ENCODE measurements at places on chromosomes 7 and 10.

- DNase-seq = no peak
Measured at GRCh38 chr10:91605968-91606367, 26.9 kb downstream of the PPP1R3C start.

DNA sequence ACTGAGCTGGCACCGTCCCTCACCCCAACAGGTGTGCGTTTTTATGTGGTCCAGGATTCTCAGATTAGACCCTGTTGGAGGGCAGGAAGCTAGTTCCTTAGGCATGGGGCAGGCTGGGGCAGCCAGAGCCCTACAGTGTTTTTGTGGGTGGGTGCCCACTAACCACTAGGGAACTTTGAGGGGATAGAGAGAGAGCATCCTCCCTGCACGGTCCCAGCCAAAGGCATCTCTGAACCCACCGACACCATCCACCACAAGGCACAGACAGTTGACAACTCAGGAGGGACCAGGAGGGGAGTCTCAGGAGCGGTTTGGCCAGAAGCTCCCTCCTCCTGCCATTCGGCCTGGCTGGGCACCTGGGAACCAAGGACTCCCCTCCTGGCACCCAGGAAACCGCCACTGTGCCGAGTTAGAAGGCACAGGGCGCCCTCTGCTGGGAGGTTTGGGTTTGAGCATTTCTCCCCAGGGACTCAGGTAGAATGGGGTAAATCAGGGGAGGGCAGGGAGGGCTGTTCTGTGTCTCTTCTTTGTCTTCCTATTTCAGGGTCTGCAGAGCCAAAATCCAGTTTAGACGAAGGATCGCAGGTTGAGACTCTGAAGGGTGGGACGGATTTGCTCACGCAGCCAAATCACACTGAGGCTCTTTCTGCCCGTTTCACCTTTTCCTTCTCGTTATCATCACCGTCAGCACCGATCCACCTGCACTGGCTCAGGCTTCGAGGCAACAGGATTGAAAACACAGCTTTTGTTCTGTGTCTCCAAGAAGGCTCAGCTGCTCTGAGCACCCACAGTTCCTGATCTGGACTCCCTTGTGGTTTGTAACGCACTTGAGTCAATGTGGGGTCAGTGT, 84.8 kb upstream of the COL13A1 start:
- DNase-seq = no peak

- DNase-seq = no peak
Measured at GRCh38 chr7:139798221-139798620, 20.4 kb upstream of the HIPK2 start.

DNA sequence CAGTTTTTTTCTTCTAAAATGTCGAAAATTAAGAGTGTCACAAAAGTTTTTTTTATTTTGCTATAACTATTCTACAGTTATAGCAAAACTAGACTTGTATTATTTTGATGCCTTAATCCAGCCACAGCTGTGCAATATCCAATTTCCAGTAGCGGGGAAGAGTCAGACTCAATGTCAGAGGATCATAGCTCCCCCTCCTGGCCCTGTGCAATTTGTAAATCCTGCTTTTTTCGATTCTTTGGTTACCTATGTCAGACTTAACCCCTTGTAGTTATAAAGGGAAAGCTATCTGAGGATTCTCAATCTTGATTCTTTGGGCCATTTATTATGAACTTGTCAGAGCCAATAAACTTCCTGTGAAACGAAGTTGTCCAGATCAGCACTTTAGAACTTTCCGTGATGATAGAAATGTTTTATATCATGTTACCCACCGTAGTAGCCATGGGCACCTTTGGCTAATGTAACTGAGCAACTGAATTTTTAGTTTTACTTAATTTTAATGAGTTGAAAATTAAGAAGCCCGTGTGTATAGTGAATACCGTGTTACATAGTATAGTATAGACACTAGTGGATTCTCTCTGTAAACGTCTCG, 87.7 kb upstream of the PRKCQ start:
- DNase-seq = peak; percentile 26

DNA sequence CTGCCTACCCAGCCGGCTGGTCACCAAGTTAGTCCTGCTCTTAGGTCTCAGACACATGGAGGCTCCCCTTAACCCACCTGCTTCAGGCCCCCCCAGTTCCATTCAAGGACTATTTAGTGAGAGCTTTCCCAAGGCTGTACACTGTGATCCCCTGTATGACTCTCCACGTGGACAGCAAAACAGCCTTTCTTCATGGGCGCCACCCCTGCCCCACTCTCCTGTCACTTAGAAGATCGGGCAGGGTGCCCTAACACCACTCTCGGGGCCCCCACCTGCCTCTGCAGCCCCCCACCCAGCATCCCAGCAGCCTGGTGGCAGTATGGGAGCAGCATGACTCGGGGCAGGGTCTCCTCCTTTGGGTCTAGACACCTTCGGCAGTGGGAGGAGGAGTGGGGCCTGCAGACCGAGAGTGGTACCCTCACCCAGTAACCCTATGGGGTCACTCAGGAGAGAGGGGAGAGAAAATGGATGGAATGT, 116.6 kb downstream of the PTPN20 start:
- DNase-seq = no peak

DNA sequence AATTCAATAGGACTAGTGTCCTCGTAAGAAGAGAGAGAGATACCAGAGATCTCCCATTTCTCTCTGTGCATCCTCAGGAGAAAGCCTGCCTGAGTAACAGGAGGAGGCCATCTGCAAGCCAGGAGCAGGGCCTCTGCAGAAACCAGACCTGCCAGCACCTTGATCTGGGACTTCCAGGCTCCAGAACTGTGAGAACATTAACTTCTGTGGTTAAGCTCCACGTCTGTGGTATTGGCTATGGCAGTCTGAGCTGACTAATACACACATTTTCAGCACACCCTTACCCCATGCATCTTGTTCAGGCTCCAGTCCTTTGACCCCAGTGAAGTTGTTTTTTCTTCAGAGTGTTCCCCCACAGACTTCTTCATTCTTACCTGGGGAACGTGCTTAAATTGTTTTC, 3.1 kb upstream of the CRTAC1 start:
- no peak for DNase-seq

DNA sequence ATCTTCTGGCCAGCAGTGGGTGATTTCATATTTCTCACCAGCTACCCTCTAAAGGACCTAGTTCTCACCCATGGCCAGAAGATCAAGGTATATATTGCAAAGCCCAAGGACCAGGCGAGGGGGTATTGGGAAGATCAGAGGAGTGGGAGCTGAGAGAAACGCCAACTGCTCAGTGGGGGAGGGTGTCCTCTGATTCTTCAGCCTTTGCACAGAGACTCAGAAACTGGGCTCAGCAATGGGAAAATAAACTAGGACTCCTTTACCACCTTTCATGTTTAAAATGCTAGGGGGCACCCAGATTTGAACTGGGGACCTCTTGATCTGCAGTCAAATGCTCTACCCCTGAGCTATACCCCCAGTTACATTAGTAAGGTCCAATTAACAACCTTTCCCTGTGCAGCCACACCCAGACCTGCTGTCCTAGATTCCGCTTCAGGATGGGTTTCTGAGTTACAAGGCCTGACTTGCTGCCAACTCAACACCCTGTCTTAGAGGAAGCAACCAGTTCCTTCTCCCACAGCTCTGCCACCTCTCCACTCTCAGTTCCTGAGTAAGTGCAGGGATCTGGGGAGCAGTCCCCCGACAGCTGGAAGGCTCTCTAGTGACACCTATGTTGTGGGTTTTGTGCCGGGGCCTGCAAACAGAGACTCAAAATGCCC, 93.5 kb downstream of the ZNF783 start:
- DNase-seq = no peak

DNA sequence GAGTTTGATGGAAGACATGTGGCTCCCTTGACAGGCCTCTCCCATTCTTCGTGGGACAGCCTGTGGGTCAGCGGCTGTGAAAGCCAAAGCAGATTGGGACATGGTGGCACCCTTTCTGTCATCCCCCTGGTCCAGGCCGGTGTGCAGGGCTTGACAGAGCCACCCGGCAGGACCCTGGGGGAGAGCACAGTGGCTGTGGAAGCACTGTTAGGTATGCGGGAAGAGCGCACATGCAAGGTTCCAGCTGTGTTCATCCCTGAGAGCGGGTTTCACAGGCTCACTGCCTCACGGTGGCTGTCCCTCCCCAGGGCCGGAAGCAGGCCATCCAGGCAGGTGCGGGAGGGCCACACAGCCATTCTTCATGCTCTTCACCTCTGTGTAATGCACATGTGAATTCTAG, 29.8 kb downstream of the SHH start:
- DNase-seq = no peak

GRCh38 chr7:132653366-132653930, 77.2 kb upstream of the PLXNA4 start:
- no peak for DNase-seq

DNA sequence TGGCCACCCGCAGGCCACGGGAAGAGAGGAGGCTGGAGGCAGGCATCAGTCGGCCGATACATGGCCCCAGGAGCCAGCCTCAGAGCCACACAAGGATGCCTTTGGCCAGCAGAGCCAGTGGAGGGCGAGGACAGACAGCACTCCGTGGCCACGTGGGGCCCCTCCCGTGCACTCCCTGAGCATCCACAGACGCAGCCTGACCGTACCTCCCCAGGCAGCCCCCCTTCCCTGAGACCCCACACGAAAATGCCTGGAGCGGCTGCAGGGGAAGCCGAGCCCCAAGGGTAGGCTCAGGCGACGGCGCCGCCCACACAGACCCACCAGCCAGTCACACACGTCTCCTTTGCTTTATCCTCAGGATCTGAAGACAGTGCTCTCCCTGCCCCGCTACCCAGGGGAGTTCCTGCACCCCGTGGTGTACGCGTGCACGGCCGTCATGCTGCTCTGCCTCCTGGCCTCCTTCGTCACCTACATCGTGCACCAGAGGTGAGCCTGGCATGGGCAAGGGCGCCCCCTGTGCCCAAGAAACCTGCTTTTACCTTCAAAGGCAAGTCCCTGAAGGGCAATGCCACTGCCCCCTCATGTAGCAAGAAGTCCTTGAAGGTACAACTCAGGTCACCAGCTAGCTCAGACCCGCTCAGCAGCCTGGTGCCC, 9.0 kb downstream of the ADGRA1 start:
- no peak for DNase-seq

All from substantia nigra (tissue), 51 donors.